ENCODE measurements at places on chromosomes 5 and 9.

DNA sequence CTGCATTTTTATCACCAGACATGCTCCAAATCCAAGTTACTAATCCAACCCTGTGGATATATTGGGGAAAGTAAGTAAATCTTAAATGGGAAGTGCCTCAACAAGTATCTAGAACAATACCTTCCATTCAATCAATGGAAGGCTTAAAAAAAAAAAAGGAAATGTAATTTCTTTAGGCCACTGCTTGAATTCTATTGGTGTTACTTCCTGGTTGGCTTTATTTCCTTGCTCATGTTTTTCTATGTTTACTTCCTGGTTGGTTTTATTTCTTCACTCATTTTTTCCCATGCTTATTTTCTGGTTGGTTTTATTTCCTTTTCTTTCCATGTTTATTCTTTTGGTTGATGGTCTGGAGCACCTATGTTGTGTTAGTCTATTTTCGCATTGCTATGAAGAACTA is 363.9 kb downstream of the KDM4C start:
- peaks cover 34% of the 10 kb centered on the region for H3K36me3 ChIP-seq
- peaks cover 12% of the 10 kb centered on the region for H3K4me1 ChIP-seq
- H3K27me3 ChIP-seq, result no peaks in the 10 kb centered on the region
- no peak for DNase-seq
- H3K27ac ChIP-seq, result peak overlapping the region; percentile 5
- no peak overlapping the region for H3K4me3 ChIP-seq

DNA sequence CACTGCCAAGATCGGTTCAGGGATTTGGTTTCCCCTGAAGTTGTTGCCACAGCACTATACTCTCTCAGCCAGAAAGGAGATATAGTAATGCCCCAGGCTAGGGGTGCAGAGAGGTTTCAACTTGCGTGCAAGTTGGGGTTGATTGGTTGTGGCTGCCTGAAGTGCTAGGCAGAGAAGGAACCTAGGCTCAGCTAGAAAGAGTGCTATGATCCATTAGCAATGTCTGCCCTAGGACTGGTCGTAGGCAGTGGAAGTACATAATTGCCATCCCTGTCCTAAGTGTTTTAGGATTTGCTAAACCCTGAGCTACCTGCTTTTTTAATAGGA is 136.6 kb upstream of the SMIM23 start:
- H3K27ac ChIP-seq, result no peak overlapping the region
- no peaks in the 10 kb centered on the region for H3K4me1 ChIP-seq

- no peak overlapping the region for H3K27ac ChIP-seq
- H3K4me1 ChIP-seq, result peaks cover 8% of the 10 kb centered on the region
- H3K36me3 ChIP-seq, result peaks cover 6% of the 10 kb centered on the region
- no peaks in the 10 kb centered on the region for H3K27me3 ChIP-seq
- DNase-seq, result no peak
- no peak overlapping the region for H3K4me3 ChIP-seq
Observed at GRCh38 chr9:128115187-128116103, 12.1 kb downstream of the PTGES2 start.

DNA sequence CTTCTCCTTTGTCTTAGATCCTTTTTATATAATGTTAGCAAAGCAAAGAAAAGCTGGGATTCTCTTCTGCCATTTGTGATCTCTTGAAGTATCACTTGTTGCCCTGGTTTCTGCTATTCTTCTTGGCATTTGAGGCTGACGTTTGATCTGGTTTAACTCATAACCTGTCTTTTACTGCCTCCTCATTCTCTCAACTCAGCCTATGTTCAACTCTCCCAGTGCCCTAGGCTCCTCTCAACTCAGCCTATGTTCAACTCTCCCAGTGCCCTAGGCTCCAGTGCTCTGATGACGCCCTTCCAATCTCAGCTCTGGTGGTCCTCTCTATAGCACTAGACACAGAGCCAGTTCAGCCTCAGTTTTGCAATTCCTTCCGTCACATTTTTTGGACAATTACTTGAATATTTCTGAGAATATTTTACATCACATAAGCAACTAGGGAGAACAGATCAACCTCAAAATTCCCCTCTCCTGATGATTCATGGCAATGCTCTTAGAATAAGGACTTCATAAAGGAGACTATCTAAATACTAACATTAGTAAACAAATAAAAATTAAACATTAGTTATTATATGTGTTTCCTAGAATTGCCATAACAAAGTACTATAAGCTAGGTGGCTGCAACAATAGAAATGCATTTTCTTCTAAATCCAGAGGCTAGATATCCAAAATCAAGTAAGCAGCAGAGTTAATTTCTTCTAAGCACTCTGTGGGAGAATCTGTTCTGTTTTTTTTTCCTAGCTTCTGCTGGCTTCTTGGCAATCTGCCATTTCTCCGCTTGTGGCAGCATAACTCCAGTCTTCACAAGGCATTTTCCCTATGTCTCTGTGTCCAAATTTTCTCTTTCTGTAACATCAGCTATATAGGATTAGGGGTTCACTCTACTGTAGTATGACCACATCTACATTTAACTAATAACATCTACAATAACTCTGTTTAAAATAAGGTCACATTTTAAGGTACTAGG is 662.1 kb upstream of the FTMT start:
- H3K36me3 ChIP-seq, result no peaks in the 10 kb centered on the region
- no peak overlapping the region for H3K27ac ChIP-seq

- peaks cover 34% of the 10 kb centered on the region for H3K36me3 ChIP-seq
- DNase-seq, result no peak
- no peaks in the 10 kb centered on the region for H3K27me3 ChIP-seq
- H3K4me3 ChIP-seq, result no peak overlapping the region
- peak overlapping the region; percentile 28 for H3K27ac ChIP-seq
Observed at GRCh38 chr5:163467682-163468081, 7.2 kb downstream of the HMMR start.

DNA sequence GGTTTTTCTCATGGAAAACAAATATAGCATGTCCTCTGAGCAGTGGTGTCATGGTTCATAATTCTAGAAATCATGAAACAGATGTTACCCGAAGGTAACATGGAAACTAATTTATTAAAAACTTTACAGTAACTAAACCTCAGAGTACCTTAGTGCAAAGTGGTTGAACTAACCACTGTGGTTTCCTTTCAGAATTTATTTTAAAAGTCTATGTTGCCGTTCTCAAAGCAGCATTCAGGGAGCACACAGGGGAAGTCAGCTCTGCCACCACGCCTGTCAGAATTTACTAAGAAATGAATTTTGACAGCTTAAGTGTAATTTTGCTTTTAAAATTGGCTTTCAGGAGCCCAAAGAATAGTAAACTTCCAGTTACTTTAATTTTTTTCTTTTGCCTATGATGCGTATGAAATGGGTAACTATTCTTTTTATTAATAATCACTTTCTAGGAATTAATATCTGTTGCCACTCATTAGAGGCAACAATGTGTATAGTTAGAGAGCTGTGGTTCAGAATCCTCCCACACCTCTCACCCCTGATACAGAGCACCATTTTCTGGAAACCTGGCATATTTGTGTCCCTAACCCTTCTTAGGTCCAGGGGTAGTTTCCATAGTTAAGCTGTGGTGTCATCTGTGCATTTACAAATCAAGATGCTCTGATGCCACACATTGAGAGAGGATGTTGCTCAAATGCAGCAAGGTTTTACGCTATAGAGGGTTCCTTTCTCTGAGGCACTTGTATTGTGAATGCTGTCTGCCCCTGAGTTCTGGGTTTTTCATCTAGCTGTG is 202.6 kb downstream of the ZSWIM6 start:
- no peak overlapping the region for H3K27ac ChIP-seq
- H3K4me3 ChIP-seq, result peak overlapping the region; percentile 33
- DNase-seq, result no peak
- H3K36me3 ChIP-seq, result peaks cover 33% of the 10 kb centered on the region
- H3K4me1 ChIP-seq, result peaks cover 12% of the 10 kb centered on the region

DNA sequence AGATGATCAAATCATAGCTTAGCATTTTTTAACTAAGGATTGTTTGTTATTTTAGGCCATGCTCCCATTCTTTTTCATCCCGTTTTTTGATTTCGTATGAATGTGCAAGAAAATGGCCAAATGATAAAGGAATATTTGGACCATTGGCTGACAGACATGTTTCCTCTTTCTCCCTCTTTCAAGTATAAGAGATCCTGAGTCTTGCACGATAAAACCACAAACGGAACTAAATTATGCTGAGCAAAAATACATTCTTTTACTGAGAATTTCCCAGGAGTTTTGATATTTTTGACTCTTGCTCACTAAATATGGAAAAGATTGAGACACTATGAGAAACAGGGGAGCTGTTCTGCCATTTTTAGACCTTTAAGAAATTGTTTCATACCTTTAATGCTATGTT is 90.4 kb upstream of the KLF9 start:
- no peak for DNase-seq
- no peak overlapping the region for H3K4me3 ChIP-seq

DNA sequence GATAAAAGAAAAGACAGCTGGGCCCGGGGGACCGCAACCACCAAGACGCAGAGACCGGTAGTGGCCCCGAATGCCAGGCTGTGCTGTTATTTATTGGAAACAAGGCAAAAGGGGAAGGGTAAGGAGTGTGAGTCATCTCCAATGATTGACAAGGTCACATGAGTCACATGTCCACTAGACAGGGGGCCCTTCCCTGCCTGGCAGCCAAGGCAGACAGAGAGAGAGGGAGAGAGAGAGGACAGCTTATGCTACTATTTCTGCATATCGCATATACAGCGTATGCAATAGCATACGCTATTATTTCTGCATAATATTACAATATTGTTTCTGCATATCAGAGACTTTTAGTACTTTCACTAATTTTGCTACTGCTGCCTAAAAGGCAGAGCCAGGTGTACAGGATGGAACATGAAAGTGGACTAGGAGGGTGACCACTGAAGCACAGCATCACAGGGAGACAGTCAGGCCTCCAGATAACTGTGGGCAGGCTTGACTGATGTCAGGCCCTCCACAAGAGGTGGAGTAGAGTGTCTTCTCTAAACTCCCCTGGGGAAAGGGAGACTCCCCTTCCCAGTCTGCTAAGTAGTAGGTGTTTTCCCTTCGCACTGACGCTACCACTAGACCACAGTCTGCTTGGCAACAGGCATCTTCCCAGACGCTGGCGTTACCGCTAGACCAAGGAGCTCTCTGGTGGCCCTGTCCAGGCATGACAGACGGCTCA is 50.3 kb downstream of the RFX3 start:
- no peak overlapping the region for H3K4me3 ChIP-seq

Measured in activated naive CD8-positive, alpha-beta T cell treated with anti-CD3 and anti-CD28 coated beads, Interleukin-2, amount 10 ng/mL, durations not matched to agents 7 days and 5 days (primary cell).